Epithelial cell of alveolus of lung (primary cell): ENCODE measurements at places on chromosomes 16 and 17. TPM values are rescaled to one million over a fixed set of nuclear protein-coding genes. Genes with fewer than 3 reads are reported as not detected.

The QRICH2 gene
- total RNA-seq: 0.24 and 0.65 TPM in 2 replicates

The PNMT gene
- not detected in 2 replicates for total RNA-seq

The NGFR gene
- total RNA-seq: 0.16 and 0.26 TPM in 2 replicates

The GPR139 gene
- total RNA-seq: not detected in 2 replicates

The GGT6 gene
- total RNA-seq: not detected in 2 replicates

The CRISPLD2 gene
- 113 and 252 TPM in 2 replicates for total RNA-seq

The MYH1 gene
- not detected in 2 replicates for total RNA-seq

The ATPAF2 gene
- total RNA-seq: 9.4 and 17.6 TPM in 2 replicates

The PFN1 gene
- total RNA-seq: 668 and 1,703 TPM in 2 replicates

The RND2 gene
- total RNA-seq: 0.65 and 0.80 TPM in 2 replicates

The KRT12 gene
- not detected in 2 replicates for total RNA-seq

The PRR35 gene
- not detected in 2 replicates for total RNA-seq

The BICDL2 gene
- 1.9 TPM in 1 of 2 replicates, not detected in the other for total RNA-seq

The CD2BP2 gene
- total RNA-seq: 46.3 and 53.2 TPM in 2 replicates

The RCVRN gene
- total RNA-seq: not detected in 2 replicates

The TMEM220 gene
- 1.4 and 8.9 TPM in 2 replicates for total RNA-seq

The MYH11 gene
- 0.16 TPM in 1 of 2 replicates, not detected in the other for total RNA-seq

The CACNG4 gene
- total RNA-seq: 0.26 TPM in 1 of 2 replicates, not detected in the other

The SGCA gene
- total RNA-seq: 0.32 TPM in 1 of 2 replicates, not detected in the other

The TP53TG3F gene
- not detected in 2 replicates for total RNA-seq

The TRPV2 gene
- total RNA-seq: 16.9 and 115 TPM in 2 replicates

The CHTF18 gene
- total RNA-seq: 5.9 and 18.2 TPM in 2 replicates

The SLC5A11 gene
- total RNA-seq: 1.2 TPM in 1 of 2 replicates, not detected in the other

The GAS7 gene
- 2.1 and 12.4 TPM in 2 replicates for total RNA-seq

The PPY gene
- total RNA-seq: not detected in 2 replicates

The RRAD gene
- total RNA-seq: 3.8 and 7.5 TPM in 2 replicates

The MYOCD gene
- 1.3 TPM in 1 of 2 replicates, not detected in the other for total RNA-seq

The RASD1 gene
- total RNA-seq: 2.5 and 3.4 TPM in 2 replicates

The CDH13 gene
- 27.8 and 77.7 TPM in 2 replicates for total RNA-seq

The PCGF2 gene
- 6.3 and 15.2 TPM in 2 replicates for total RNA-seq

The PRSS27 gene
- total RNA-seq: 0.13 and 4.7 TPM in 2 replicates

The CRYM gene
- not detected in 2 replicates for total RNA-seq

The CD7 gene
- 2.2 and 14.8 TPM in 2 replicates for total RNA-seq

The ZNF423 gene
- 1.0 and 2.6 TPM in 2 replicates for total RNA-seq

The JPH3 gene
- total RNA-seq: under 0.01 and 0.08 TPM in 2 replicates

The ORC6 gene
- total RNA-seq: 4.9 and 15.1 TPM in 2 replicates

The OR1F1 gene
- not detected in 2 replicates for total RNA-seq

The SEZ6 gene
- not detected in 2 replicates for total RNA-seq

The FADS6 gene
- not detected in 2 replicates for total RNA-seq

The IRX6 gene
- total RNA-seq: not detected in 2 replicates

The SCARF1 gene
- 2.2 and 3.4 TPM in 2 replicates for total RNA-seq

The WDR81 gene
- 14.9 and 25.2 TPM in 2 replicates for total RNA-seq

The SLC47A1 gene
- 0.40 and 0.52 TPM in 2 replicates for total RNA-seq

The NOTUM gene
- 0.13 and 0.48 TPM in 2 replicates for total RNA-seq

The SHMT1 gene
- total RNA-seq: 15.0 and 15.2 TPM in 2 replicates

The STH gene
- total RNA-seq: not detected in 2 replicates

The NPIPB8 gene
- total RNA-seq: not detected in 2 replicates

The FOXC2 gene
- 0.32 and 3.9 TPM in 2 replicates for total RNA-seq

The RTN4RL1 gene
- 0.13 and 0.24 TPM in 2 replicates for total RNA-seq

The TTYH2 gene
- 5.0 and 6.0 TPM in 2 replicates for total RNA-seq

The ADORA2B gene
- total RNA-seq: 14.9 and 21.6 TPM in 2 replicates

The OGFOD1 gene
- total RNA-seq: 29.1 and 49.0 TPM in 2 replicates

The GDPD3 gene
- total RNA-seq: 0.13 and 4.2 TPM in 2 replicates

The GLP2R gene
- under 0.01 TPM in 1 of 2 replicates, not detected in the other for total RNA-seq

The TMIGD1 gene
- total RNA-seq: not detected in 2 replicates

The SLC6A2 gene
- not detected in 2 replicates for total RNA-seq

The TMEM204 gene
- total RNA-seq: 15.6 and 18.5 TPM in 2 replicates

The NPIPA5 gene
- total RNA-seq: 0.52 TPM in 1 of 2 replicates, not detected in the other

The EVI2A gene
- total RNA-seq: 0.16 and 1.8 TPM in 2 replicates

The TM4SF5 gene
- total RNA-seq: not detected in 2 replicates
